ENCODE measurements at places on chromosomes 12 and 14.

DNA sequence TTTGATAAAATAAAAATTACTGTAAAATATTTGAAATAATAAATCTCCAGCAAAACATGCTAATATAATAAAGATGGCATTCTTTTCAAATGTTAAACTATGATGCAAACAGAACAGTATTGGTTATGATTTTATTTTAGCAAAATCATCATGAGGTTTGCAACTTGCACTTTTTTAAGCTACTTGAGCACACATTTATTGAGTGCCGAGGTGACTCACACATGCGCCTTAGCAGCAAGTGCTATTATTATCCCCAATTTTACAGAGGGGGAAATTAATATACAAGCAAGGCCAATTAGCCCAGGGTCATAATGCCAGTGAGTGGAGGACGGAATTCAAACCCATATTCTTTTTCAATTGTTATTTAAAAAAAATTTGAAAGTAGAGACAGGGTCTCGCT lies 7.3 kb downstream of the DYRK4 start:
- no peak for DNase-seq

- DNase-seq, result no peak
Measured at GRCh38 chr14:25836636-25837035, 761.2 kb downstream of the NOVA1 start.

DNA sequence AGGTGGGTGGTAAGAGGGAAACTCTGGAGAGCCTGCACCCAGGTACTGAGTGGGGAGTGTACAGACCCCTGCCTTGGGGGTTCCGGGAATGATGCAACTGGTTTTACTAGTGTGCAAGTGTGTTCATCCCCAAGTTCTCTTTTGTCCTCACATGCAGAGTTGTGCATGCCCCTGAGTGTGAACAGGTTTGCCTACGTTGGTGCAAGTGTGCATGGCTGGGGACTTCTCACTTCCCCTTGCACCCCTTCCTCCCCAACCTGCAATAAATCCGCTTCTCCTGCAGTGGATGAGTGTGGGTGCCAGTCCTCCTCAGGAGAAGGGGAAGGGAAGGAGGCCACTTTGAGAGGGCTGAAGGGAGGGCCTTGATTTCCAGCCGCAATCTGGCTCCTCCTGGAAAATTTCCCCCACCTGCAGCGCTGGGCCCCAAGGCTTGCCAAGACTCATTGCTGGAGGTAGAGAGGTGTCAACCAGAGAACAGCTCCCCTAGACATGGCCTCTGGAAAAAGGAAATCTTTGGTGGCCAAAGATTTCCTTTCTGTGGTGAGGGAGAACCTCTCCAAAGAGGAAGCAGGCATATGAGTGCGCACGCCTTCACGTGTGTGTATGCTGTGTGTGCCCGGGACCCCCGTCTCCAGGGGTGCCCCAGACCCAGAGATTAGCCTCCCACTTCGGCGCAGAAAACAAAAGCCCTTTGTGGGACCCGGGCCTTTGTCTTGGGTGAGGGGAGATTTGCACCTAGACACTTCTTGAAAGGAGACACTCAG lies 5.5 kb downstream of the AQP2 start:
- peak; percentile 21 for DNase-seq

DNA sequence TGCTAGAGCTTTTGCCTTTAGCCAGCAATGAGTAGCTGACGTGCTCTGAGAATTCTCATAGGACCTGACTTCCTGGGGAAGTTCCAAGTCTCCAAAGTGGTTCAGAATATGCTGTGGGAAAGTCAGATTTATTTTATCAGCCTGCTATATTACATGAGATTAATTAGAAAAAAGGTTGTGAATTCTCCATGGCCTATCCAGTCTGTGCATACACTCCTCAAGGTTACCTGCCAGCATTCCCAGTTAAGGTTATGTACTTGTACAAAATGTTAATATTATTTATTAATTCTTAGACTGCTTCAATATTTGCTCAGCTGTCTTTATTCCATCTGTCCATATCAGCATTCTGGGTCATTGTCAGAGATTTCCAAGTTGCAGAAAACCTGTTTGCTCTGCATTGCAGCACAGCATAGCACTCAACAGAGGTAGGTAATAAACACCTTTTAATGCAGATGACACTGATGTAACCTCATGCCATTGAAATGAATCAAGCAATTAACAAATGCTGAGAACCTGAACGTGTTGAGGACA lies 2.7 kb upstream of the SEL1L start:
- DNase-seq, result no peak

DNA sequence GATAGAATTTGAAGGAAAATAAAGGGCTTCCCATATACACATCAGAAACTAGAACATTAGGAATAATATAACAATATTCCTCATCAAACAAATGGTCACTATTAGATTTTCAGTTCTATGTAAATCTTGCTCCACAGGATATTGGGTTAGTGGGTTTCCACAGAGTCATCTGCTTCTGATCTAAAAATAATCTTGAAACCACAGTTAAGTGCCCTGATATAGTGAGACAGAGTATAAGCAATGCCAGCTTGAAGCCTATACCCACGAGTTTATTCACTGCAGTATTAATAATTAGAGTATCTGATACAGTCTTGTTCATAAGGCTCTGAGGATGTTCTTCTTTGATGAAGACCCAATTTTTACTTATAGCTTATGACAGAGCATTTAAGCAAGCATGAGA lies 74.5 kb upstream of the ATF7IP start:
- DNase-seq, result no peak

- DNase-seq, result peak; percentile 55
Measured at GRCh38 chr14:68295316-68295816, 475.8 kb downstream of the RAD51B start.

- peak; percentile 91 for DNase-seq
Measured at GRCh38 chr14:74018586-74019407, at the start of the genes BBOF1 and ENTPD5. Gene BBOF1 (plus strand): TSS chr14:74019349. CDS start chr14:74019479, 130 bp downstream. Gene ENTPD5 (minus strand): TSS chr14:74019288. CDS start chr14:73988102, 31,186 bp downstream.

DNA sequence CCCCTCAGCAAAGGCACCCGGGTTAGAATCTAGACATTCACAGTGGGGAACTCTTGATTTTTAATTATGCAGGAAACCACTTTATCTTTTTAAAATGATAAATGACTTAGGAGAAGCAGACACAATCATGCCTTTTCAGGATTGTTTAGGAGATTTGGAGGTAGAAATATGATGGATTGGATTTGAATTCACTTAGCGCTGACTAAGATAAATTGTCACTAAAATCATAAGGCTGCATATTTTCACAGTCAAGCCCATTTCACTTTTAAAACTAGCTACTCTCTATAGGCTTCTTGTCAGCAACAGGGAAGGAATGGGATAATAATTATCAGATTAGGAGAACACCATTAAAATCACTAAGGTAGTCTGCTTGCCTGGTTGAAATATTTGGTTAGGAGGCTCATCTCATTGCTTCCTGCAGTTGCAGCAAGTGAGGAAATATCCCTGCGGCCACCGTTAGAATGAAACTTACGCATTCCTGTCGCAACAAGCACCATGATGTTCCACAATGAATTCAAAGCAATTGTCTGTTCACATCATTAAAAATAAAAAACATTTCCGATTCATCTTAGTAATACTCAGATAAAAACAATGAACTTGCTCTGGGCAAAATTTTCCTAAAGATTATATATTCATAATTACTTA lies 31.9 kb downstream of the DACT1 start:
- DNase-seq, result no peak

DNA sequence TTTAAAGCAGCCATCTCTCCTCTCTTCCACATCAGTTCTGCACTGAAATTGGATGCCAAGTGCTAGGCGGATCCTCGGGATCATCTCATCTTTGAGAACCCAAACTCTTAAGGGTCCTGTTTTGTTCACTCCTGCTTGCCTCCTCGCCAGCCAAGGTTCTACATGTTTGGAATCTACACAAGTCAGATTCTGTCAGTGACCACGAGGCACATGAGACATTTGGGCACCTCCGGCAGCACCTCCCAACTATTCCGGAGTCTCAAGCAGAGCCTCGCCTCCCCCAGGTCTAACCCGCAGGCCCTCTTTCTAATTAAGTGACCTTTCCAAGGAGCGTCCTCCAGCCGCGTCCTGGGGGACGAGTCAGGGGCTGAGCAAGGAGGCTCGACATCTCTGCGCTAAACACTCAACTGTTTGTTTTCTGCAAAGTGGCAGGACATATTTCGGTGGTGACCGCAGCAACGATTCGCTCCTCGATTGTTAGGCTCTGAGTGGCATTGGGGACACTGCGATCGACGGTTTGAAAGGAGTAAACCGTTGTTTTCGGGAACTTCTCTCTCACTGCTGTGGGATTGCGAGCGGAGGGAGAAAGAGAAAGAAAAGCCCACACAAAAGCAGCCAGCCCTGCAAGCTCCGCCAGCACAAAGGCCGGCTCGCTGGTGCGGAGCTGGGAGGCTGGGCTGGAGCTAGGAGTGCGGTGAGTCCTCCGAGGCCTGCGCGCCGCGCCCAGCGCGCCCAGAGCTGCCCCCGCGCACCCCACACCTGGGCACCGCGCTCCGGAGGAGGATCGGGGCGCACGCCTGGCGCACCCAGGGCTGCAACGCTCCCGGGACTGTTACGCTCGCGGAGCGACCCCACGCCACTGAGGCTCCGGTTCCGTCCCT lies 640 bp downstream of the ARMH4 start:
- DNase-seq, result peak; percentile 40

- DNase-seq, result no peak
Measured at GRCh38 chr12:1310653-1311052, 283.7 kb downstream of the FBXL14 start.

GRCh38 chr12:66241061-66242043 lies 52.3 kb downstream of the IRAK3 start:
- no peak for DNase-seq

DNA sequence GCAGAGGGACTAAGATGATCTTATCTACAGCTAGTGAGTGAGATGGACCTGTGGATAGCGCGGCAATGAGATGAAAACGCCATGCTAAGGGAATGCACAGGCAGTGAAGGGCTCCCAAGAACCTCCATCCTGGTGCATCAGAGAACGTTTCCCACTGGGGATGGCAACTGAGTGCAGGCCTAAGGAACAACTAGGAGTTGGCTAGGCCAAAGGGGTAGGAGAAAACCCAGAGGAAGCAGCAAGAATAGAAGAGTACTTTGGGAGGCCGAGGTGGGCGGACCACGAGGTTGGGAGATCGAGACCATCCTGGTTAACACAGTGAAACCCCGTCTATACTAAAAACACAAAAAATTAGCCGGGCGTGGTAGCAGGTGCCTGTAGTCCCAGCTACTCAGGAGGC lies 24.6 kb upstream of the BATF start:
- no peak for DNase-seq

DNA sequence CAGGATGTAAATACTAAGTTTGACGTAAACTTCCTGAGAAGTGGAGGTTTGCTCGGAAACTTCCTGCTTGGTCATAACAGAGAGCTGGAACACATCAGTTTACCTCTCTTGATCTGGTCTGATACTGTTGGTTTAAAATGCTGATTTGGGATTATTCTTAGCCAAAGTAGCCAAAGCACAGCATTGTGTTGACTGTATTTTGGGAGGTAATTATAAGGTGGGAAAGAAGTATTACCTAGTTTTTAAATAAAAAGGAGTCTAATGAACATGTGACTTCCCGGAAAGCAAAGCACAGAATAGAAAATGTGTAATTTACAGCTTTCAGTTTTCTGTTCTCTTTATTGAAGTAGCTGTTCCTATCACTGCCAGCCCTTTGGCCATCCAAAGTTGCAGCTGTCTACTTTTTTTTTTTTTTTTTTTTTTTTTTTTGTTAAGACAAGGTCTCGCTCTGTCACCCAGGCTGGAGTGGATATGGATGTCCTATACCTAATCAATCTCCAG lies 52.2 kb upstream of the SRP54 start:
- no peak for DNase-seq

DNA sequence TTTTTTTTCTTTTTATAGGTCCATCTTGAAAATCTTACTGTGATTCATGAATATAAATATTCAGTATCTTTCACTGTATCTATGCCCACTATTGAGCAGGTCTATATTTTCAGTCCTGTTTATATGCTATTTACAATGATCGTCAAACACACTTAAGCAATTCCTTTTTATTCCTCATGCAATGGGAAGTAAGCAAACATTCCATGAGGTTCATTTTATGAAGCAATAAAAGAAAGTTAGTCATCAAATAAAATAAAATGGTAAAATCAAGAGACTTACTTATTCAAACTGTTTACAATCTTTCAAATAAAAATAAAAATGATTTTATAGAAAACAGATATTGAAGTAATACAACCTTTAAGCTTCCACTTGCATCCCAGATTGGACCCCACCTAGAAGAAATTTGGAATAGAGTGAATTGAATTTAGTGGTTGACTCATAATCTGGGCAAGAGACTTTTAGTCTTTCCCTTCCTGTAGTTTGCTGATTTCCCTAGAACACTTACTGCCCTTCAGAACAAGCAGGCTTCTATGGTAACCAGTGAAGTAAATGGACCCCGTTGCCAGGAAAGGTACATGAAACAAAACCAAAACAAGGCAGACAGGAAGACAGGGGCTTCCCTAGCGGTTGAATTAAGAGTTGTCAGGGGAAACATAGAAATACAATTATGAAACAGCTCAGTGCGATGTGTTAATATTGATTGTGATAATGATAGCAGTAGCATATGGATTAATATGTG lies 241.0 kb upstream of the ATP2B1 start:
- DNase-seq, result peak; percentile 43

DNA sequence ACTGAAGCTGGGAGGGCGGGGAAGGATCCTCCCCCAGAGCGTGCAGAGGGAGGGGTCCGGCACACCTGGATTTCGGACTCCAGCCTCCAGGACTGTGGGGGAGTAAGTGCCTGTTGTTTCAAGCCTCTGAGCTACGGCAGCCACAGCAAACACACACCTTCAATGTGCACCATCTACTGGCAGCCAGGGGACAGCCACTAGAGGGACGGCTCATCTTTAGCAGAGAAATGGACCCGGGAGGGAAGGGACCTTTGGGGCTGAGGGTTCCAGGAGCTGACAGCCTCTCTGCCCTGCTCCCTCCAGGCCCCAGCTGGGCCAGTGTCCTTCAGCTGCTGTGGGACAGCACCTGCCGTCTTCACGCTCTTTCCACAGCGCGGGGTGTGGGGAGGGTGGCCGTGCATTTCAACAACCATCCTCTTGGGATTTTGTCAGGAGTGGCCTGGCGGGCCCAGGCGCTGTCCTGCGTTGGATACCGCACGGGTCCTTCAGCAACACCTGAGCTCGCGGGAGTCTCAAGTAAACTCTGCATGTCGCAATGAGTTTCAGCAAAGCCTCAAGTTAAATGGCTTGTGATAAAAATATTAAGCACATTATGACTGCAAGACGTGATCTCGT lies 209.2 kb upstream of the C14orf180 start:
- no peak for DNase-seq

GRCh38 chr14:38110258-38110657 lies 97.4 kb upstream of the SSTR1 start:
- DNase-seq, result no peak

DNA sequence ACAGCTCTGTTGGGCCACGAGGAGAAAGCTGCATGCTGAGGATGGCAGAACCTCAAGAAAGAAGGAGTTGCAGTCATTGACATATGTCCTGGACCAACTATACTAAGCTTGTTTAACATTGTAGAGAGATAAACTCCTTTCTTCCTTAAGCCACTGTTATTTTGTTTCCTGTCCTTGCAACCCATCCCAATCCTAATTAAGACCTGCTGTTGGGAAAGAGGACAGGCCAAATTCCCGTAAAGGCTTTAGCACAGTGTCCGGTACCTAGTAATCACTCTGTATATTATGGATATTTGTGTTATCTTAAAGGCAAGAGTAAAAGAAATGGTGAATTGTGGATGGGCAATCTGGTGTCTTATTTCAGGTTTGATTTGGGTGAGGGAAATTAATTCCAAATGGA lies 53.5 kb upstream of the WSCD2 start:
- DNase-seq, result no peak

- no peak for DNase-seq
Measured at GRCh38 chr12:47721431-47721973, 3.8 kb downstream of the ENDOU start.

GRCh38 chr12:49673446-49674317 lies 33.5 kb downstream of the FMNL3 start:
- DNase-seq, result peak; percentile 96

GRCh38 chr14:79740066-79740601 lies 471.2 kb downstream of the DIO2 start:
- no peak for DNase-seq

- DNase-seq, result no peak
Measured at GRCh38 chr12:4934407-4935035, 24.8 kb downstream of the KCNA1 start.
